ENCODE measurements at places on chromosomes 5 and 9. TPM values are rescaled to one million over a fixed set of nuclear protein-coding genes. Genes with fewer than 3 reads are reported as not detected.

RICTOR gene
- 31.1 TPM for total RNA-seq

MELK gene
- total RNA-seq = 3.5 TPM

PAM gene
- total RNA-seq = 248 TPM

- no peak for DNase-seq
- no peak overlapping the region for H3K4me3 ChIP-seq
- H3K27ac ChIP-seq = no peak overlapping the region
- H3K27me3 ChIP-seq = peaks cover 3% of the 10 kb centered on the region
Measured at GRCh38 chr9:126170286-126170823, 156.3 kb upstream of the MVB12B start.

DNA sequence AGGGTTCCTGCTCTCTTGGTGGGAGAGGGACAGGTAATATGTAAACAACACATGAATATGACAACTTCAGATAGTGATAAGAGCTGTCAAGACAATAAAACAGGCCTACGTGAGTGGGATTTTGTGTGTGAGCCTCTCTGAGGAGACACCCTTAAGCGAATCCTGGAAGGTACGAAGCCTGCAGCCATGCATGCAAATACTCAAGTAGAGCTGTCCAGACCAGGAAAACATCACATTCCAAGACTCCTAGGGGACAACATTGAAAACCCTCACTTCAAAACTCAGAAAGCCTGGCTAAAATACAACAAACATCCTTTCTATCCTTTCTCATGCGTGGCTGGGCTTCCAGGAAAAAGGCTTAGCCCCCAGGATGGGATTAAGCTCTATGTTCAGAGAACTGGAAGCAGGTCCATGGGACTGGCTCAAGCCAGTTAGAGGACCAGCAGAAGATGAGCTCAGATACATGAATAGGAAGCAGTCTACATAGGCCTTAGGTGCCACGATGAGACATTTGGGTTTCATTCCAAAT is 124.8 kb upstream of the IQGAP2 start:
- no peaks in the 10 kb centered on the region for H3K27me3 ChIP-seq
- no peak overlapping the region for H3K27ac ChIP-seq
- H3K36me3 ChIP-seq = no peaks in the 10 kb centered on the region
- no peak overlapping the region for H3K4me3 ChIP-seq

MAMDC4 gene
- 5.6 TPM for total RNA-seq

ZNF608 gene
- 83.2 TPM for total RNA-seq

DNA sequence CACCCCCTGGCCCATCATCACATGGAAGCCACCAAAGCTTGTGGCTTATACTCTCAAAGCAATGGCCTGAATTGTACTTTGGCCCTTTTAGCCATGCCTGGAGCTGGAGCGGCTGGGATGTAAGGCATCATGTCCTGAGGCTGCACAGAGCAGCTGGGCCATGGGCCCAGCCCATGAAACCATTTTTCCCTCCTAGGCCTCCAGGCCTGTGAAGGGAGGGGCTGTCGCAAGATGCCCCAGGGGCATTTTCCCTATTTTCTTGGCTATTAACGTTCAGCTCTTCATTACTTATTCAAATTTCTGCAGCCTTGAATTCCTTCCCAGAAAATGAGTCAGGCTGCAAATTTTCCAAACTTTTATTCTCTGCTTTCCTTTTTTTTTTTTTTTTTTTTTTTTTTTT is 27.7 kb downstream of the FST start:
- H3K4me1 ChIP-seq = no peaks in the 10 kb centered on the region
- no peaks in the 10 kb centered on the region for H3K36me3 ChIP-seq
- H3K27me3 ChIP-seq = no peaks in the 10 kb centered on the region
- H3K27ac ChIP-seq = no peak overlapping the region
- no peak overlapping the region for H3K4me3 ChIP-seq

DNA sequence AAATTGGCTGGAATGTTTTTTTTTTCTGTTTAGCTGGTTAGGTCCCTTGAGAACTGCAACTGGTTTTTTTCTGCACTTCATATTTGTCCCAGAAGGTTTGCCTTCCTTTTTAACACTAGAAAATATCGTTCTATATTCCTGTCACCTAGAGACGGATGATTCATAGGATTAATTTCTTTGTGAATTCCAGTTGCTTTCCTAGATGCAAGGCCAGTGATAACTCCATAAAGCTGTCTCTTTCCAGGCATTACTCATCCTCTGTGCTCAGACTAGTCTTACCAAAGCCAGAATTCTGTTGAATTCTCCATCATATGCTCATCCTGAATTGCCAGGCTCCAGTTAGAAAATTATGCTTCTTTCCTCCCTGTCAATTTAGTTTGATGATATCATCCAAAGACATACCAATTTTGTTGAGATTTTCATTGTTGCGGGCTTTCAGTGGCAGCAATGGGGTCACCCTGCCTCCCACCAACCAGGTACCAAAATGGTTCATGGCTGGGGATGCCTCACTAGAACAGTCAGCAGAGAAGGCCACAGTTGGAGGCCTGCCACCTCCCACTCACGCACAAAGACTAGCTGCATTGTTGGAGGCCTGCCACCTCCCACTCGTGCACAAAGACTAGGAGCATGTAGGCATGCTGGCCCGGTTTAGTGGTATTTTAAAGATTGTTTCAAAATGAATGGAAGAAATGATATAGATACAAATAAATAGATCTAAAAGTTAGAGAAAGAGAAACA is 8.5 kb downstream of the BAAT start:
- DNase-seq = no peak
- peaks cover 10% of the 10 kb centered on the region for H3K4me1 ChIP-seq
- no peak overlapping the region for H3K27ac ChIP-seq
- H3K27me3 ChIP-seq = no peaks in the 10 kb centered on the region

DNA sequence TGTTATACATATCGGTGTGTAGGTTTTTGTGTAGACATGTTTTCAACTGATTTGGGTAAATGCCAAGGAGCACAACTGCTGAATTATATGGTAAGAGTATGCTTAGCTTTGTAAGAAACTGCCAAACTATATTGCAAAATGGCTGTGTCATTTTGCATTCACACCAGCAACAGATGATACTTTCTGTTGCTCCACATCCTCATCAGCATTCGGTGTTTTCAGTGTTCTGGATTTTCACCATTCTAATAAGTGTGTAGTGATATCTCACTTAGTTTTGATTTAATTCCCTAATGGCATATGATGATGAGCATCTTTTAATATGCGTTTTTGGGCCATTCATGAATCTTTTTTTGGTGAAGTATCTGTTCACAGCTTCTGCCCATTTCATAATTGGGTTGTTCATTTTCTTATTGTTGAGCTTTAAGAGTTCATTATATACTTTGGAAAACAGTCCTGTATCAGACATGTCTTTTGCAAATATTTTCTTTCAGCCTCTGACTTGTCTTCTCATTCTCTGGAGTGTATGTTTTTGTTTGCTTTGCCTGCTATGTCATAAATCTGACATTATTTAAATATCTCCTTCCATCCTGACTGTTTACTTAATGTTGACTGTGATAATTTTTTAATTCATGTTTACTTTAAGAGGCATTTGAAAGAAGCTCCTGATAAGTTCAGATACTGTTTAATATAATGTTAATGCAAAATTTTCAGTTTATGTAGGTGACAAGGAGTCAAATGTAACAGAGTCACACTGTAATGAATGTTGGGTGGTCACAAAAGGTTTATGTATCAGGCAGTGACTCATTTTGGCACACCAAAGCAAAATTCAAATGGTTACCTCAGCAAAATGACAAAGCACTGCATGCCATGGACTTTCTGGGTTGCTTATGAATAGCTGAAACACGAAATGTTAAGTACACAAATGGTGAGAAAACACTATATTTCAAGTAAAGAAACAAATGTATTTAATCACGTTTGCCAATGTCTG is 181.1 kb upstream of the DAB2 start:
- no peak overlapping the region for H3K27ac ChIP-seq
- no peaks in the 10 kb centered on the region for H3K4me1 ChIP-seq
- no peaks in the 10 kb centered on the region for H3K27me3 ChIP-seq
- no peaks in the 10 kb centered on the region for H3K36me3 ChIP-seq
- no peak overlapping the region for H3K4me3 ChIP-seq

DNA sequence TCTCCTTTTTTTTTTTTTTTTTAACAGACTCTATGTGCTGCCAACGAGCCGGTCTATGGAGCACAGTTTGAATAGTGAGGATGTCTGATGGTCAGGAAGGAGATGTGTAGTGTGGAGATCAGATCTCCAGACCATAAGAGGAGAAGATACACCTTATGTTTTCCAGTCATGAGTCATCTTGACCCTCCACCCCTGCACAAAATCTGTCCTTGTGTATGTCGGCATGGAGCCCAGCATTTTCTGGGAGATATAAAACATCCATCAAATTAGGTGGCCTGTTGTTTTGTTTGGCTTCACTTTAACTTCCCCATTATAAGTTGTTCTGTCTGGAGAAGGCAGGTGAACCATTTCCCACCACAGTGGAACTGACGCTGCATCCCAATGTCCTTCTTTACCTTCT is 19.2 kb downstream of the SH3TC2 start:
- no peak for DNase-seq
- H3K27ac ChIP-seq = no peak overlapping the region
- no peaks in the 10 kb centered on the region for H3K4me1 ChIP-seq
- no peak overlapping the region for H3K4me3 ChIP-seq

CD274 gene
- total RNA-seq = 13.2 TPM

GRCh38 chr5:140497897-140498296 is 49.6 kb upstream of the EIF4EBP3 start:
- peaks cover 10% of the 10 kb centered on the region for H3K36me3 ChIP-seq
- no peak overlapping the region for H3K4me3 ChIP-seq
- H3K27me3 ChIP-seq = no peaks in the 10 kb centered on the region
- no peak overlapping the region for H3K27ac ChIP-seq
- H3K4me1 ChIP-seq = no peaks in the 10 kb centered on the region

GRCh38 chr5:1943481-1943880 is 60.8 kb upstream of the IRX4 start:
- H3K4me1 ChIP-seq = peaks cover 5% of the 10 kb centered on the region
- H3K36me3 ChIP-seq = no peaks in the 10 kb centered on the region
- no peak overlapping the region for H3K4me3 ChIP-seq
- DNase-seq = no peak
- H3K27ac ChIP-seq = no peak overlapping the region
- H3K27me3 ChIP-seq = no peaks in the 10 kb centered on the region

- no peak overlapping the region for H3K27ac ChIP-seq
- no peaks in the 10 kb centered on the region for H3K4me1 ChIP-seq
- H3K4me3 ChIP-seq = no peak overlapping the region
- DNase-seq = no peak
Measured at GRCh38 chr5:128826275-128826674, 139.0 kb upstream of the SLC27A6 start.

DNA sequence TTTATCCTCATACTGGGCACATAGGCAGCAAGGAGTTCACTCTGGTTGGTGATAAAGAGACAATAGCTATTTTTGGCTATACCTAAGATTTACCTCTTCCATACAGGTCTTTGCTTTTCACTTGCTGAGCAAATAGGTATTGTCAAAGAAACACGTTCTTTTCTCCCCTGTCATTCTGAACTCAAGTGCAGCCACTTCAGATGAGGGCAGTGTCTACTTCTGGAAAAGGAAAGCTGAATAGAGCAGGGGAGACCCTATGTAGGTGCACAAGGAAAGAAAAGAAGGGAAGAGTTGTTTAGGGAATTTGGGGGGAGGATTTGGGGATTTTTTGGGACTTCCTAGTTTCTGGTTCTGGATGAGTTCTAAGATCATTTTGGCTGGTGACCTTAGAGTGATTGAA is 109.6 kb downstream of the ATP10B start:
- H3K36me3 ChIP-seq = no peaks in the 10 kb centered on the region
- no peak overlapping the region for H3K27ac ChIP-seq
- no peaks in the 10 kb centered on the region for H3K27me3 ChIP-seq

- H3K27ac ChIP-seq = no peak overlapping the region
- H3K27me3 ChIP-seq = no peaks in the 10 kb centered on the region
- no peaks in the 10 kb centered on the region for H3K36me3 ChIP-seq
- H3K4me3 ChIP-seq = no peak overlapping the region
- DNase-seq = no peak
- H3K4me1 ChIP-seq = no peaks in the 10 kb centered on the region
Measured at GRCh38 chr9:111644195-111644772, 13.2 kb downstream of the DNAJC25 start.

- peaks cover 10% of the 10 kb centered on the region for H3K4me1 ChIP-seq
- no peaks in the 10 kb centered on the region for H3K36me3 ChIP-seq
- DNase-seq = no peak
- H3K27me3 ChIP-seq = no peaks in the 10 kb centered on the region
- no peak overlapping the region for H3K4me3 ChIP-seq
Measured at GRCh38 chr9:89165880-89166279, 12.7 kb downstream of the SHC3 start.

DNA sequence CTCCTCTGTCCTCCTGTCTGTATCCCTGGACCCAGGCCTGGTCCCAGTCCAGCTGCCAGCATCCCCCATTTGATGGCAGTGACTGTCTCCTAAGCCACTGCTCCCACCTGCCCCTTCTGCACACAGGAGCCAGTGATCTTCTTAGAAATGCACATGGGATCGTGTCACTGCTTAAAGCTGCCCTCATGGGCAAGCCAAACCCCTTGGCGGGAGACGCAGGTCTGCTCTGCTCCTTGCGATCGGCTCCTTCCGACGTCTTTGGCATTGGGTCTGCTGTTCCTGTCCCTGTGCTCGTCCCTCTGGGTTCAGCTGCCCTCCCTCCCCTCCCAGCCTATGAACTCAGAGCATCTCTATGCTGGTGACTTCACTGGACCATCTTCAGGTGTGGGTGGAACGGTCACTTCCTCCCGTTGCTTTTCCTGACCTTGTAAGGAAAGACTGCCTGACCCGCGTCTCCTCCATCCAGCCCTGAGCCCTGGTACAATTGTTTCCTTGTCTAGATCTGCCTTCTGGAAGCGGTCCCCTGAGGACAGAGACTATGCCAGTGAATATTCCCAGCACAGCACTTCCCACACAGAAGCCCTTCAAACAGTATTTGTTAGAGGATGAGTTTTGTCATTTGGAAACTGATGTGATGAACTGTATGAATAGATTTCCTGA is 116.5 kb downstream of the ZNF354C start:
- no peak for DNase-seq
- no peaks in the 10 kb centered on the region for H3K27me3 ChIP-seq
- H3K4me1 ChIP-seq = peaks cover 5% of the 10 kb centered on the region
- peaks cover 9% of the 10 kb centered on the region for H3K36me3 ChIP-seq

AGGF1 gene
- total RNA-seq = 21.0 TPM

ZNF622 gene
- 33.0 TPM for total RNA-seq

PTGES gene
- total RNA-seq = 12.0 TPM

- no peaks in the 10 kb centered on the region for H3K27me3 ChIP-seq
- peak overlapping the region; percentile 63 for H3K27ac ChIP-seq
- DNase-seq = no peak
- H3K4me3 ChIP-seq = no peak overlapping the region
- H3K36me3 ChIP-seq = no peaks in the 10 kb centered on the region
Measured at GRCh38 chr5:74382987-74383593, 257.4 kb downstream of the ENC1 start.

DNA sequence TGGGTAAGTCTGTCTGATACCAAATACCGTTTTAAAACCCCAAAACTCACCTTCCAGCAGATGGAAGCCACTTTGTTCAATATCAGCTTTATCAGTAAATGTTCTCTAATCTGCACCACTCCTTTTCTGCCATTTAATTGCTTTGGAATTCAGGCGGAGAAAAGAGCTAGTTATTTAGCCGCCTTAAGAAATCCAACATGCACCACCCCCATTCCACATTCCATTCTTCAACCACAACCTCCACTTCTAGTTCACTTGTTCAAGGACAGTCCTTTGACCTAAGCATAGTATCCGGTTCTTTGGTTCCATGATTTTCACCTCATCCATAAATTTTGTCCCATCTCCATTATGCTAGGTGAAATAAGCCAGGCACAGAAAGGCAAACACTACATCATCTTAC is 240.1 kb downstream of the DNAH5 start:
- no peak for DNase-seq
- no peaks in the 10 kb centered on the region for H3K4me1 ChIP-seq
- H3K4me3 ChIP-seq = no peak overlapping the region
- no peaks in the 10 kb centered on the region for H3K27me3 ChIP-seq
- H3K36me3 ChIP-seq = no peaks in the 10 kb centered on the region

Measured in lung (tissue), 17 donors.